NCI-H1048 (cell line): ENCODE measurements at places on chromosomes 4 and X.

DNA sequence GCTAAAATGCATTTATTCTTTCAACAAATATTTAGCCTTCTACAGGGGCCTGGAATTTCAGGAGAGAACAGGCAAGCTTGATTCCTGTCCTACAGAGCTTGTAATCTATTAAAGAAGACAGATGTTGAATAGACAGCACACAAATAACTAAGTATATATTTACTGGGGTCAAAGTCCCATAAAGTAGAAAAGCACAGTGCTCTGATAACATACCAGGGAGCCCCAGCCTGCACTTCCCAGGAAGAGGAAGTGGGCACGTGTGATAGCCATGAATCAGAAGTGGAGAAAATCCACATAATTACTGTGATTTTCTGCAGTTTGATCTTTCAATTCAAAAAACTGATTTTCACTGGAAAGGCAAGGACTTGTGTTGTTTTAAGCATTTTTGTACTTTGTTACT, 129.1 kb downstream of the EGF start:
- no peak for DNase-seq

- no peak for DNase-seq
Observed at GRCh38 chr4:3651267-3651845, 114.8 kb upstream of the ADRA2C start.

- no peak for DNase-seq
Observed at GRCh38 chr4:33512397-33512796, 2731.9 kb downstream of the ARAP2 start.

DNA sequence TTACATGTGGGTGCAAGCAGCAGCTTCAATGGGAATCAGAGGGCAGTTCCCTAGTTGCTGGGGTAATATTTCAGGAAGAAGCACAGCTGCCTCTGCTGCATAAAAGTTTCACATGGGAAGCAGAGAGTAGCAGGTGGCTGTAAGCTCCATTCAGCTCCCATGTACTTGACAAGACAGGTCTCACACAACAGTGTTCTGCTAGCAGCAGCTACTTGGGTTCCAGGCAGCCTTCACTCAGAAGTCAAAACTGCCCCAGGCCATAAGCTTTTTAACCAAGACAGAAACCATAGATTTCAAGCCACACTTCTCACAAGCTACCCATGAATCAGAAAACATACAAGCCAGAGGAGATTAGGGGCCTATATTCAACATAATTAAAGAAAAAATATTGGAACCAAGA, 41.4 kb upstream of the SPIN2A start:
- DNase-seq: no peak

DNA sequence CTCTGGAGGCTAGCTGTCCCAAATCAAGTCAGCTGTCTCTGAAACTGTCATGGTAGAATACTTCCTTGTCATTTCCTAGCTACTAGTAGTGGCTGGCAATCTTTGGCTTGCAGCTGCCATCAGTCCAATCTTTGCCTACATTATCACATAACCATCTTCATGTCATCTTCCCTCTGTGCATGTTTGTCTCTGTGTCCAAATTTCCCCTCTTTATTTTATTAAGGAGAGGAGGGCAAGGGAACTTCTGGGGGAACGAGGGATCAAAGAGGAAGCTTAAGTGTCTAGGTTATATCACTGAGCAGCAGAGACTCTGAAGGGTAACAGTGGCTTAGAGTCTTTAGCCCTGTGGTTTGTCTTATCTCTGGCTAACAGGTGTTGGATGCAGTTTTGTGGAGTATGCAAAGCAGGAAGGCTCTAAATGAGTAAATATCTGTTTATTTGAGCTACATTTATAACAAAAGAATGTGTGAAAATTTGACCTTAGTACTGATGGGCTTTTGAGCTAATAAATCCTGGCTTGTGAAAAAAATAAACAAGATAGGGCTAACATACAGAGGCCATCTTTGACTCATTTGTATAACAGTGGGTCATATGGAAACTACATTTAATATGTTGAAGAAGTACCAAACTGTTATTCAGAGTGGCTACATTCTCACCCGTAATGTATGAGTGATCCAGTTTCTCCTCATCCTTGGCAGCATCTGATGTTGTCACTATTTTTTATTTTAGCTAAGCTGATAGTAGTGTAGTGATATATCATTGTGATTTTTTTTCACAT, 49.4 kb upstream of the ENOX2 start:
- no peak for DNase-seq

DNA sequence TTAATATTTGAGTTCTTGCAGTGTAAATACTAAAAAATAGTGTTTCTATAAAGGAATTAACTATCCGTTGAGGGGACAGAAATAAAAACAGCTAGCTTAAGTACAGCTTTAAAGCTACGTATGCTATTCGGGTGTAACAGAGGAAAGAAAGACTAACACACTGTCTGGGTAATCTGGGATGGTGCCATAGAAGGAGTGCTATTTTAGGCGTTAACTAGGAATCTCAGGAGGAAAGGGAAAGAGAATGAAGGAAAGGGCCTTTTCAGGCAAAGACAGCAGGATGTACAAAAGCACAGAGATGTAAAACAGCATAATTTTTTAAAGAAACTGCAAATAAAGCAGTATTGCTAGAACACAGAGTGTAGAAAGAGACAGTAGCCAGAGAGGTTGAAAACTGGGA, 161.8 kb downstream of the RAP1GDS1 start:
- no peak for DNase-seq

DNA sequence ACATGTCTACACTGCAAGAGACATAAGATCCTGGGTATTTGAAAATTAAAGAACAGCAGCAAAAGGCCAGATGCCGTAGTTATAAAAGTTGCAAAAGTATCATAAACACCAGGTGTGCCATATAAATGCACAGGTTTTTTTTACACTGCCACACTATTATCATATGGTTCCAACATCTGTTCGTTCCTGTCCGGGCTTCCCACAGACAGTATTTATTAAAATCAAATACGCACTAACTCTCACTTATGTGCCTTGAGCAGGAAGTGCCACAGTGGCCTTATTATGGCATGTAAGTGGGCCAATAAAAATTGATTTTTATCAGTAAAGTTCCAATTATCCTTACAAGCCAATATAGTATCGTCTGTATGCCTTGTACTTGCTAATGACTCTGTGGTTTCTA, 873.2 kb downstream of the RPA4 start:
- DNase-seq: no peak

DNA sequence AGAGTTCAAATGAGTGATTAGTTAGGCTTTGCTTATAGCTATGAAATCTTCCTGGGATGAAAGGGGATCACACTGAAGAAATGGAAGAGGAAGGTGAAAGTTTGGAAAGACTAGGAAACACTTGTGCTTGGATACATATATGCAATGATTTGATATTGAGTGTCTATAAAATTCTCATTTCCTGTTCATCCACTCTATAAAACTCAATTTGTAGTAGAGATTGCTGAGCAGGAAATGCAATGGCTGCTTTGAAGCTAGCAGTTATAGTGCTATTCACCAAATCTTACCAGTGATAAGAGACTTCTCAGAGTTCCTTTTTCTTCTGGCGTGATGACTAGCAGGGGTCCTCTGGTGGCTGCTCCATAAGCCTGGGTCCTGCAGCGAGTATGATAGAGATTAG, 128.1 kb upstream of the HPF1 start:
- DNase-seq: no peak

DNA sequence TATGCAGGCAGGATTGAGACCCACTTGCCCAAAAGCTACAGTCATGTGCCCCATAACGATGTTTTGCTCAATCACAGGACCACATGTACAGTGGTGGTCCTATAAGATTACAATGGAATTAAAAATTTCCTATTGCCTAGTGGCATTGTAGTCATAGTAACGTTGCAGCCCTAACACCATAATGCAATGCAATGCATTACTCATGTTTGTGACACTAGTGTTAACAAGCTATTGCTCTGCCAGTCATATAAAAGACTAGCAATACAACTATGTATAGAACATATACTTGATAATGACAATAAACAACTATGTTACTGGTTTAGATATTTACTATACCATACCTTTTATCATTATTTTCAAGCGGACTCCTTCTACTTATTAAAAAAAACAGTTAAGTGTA, 50.6 kb downstream of the VGLL1 start:
- no peak for DNase-seq

- no peak for DNase-seq
Observed at GRCh38 chr4:140257461-140258305, 103.7 kb upstream of the MAML3 start.

DNA sequence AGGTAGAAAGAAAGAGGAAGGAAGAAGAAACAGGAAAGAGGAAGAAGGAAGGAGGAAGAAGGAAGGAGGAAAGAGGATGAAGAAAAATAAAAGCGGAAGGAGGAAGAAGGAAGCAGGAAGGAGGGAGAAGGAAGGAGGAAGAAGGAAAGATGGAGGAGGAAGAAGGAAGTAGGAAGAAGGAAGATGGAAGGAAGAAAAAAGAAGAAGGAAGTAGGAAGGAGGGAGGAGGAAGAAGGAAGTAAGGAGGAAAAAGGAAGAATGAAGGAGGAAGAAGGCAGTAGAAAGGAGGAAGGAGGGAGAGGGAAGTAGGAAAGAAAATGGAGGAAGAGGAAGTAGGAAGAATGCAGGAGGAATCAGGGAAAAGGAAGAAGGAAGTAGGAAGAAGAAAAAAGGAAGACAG, 191.1 kb upstream of the TBL1X start:
- no peak for DNase-seq

GRCh38 chr4:10875144-10875799, 190.7 kb upstream of the CLNK start:
- no peak for DNase-seq

- DNase-seq: no peak
Observed at GRCh38 chr4:95231681-95232080, 317.1 kb downstream of the UNC5C start.

DNA sequence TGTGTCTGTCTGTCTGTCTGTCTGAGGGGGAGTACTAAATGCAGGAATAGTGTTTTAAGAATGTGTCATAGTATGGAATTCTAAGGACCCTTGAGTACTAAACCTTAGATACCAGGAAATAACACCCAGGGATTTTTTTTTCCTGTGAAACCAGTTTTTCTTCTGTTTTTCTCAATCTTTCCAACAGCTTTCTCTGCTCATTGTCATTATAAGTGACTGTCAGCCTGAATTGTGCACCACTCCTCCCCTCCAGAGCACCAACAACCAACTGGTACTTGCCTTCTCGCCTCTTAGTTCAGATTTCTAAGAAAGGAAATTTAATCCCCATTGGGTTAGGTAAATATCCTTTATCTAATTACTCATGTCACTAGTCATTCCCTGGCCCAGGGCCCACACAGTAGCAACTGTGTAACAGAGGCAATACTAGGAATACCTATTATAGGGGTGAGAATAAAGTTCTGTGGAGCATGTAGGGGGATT, 320.6 kb downstream of the ADGRL3 start:
- no peak for DNase-seq

DNA sequence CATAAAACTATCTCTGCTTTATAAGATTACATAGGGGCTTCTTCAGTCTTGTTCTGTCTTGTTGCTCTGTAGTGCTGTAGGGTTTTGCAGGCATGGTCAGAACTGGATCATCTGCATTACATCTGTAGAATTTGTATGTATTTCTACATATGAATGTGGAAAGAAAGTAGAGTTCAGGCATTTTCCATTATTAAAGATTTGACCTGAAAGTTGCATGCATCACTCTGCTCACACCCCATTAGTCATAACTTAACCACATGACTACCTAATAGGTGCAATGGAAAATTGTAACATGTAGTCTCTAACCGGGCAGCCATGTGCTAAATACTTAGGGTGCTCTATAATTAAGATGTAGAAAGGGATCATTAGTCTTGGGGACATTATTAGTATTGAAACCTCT, 45.7 kb upstream of the AGA start:
- no peak for DNase-seq

- no peak for DNase-seq
Observed at GRCh38 chrX:153882086-153882498, 3.9 kb downstream of the L1CAM start.

- no peak for DNase-seq
Observed at GRCh38 chr4:126038502-126039144, 723.9 kb downstream of the FAT4 start.

DNA sequence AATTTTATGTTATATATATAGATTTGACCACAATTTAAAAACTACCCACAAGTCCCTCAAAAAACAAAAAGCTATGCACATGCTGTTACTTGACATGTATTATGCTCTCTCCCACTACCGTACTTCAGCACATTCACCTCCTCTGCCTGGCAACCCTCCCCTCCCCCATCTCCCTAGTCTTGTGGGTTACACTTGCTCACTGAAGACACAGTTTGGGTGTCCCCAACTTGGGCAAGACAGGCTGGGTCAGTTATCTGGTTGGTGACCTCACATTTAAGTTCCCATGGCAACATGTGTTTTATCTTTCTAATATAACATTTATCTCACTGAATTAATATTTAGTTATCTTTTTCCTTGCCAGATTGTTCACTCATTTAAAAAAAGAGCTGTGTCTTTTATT, 32.7 kb downstream of the SEC24D start:
- DNase-seq: no peak

DNA sequence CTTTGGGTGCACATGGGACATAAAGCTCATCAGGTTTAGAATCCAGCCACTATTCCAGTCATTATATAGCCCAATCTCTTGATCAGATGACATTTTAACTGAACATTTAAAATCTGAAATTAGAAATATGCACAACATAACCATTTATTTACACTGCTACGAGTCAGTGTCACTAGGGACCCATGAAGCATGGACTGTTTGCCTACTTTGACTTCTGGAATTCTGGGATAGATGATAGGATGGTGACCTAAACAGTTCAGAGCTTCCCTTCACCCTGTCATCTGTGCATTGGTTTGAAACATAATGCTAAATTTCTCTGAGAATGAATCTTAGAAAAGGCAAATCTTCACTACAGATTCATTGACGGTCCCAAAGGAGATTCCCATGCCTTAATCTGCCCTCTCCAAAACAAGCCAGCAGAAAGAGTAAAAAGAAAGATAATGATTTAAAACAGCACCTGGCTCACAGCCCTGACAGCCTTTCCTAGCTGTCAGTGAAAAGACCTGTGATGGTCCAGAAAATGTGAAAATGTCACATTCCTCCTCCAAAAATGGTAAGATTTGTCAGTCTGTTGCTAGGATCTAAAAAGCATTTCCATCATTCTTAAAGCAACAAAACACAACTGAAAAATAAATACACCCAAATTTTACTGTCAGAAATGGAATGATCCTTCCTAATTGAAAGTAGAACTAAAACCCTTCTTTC, 18.9 kb upstream of the HERC3 start:
- DNase-seq: no peak

GRCh38 chr4:73520821-73521220, 39.3 kb downstream of the AFM start:
- DNase-seq: no peak

DNA sequence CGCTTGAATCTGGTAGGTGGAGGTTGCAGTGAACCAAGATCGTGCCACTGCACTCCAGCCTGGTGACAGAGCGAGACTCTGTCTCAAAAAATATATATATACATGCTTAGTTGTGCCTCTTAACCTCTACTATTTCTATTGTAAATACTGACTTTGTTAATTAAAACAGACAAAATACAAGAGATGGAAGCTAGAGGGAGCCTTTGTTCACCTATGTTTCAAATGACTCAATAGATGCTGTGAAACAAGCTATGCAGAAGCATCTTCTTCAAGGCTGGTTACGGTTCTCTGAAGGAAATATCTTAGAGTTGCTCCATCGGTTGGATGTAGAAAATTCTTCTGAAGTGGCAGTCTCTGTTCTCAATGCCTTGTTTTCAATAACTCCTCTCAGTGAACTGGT, 6.2 kb downstream of the NCAPG start:
- no peak for DNase-seq
